ENCODE measurements at places on chromosomes 3 and 15.

- no peak for DNase-seq
These were observed 222.8 kb downstream of the ADAMTS9 start for GRCh38 chr3:64464955-64465354.

- DNase-seq = no peak
These were observed 648 bp downstream of the AMIGO3 start for GRCh38 chr3:49718858-49719213.

DNA sequence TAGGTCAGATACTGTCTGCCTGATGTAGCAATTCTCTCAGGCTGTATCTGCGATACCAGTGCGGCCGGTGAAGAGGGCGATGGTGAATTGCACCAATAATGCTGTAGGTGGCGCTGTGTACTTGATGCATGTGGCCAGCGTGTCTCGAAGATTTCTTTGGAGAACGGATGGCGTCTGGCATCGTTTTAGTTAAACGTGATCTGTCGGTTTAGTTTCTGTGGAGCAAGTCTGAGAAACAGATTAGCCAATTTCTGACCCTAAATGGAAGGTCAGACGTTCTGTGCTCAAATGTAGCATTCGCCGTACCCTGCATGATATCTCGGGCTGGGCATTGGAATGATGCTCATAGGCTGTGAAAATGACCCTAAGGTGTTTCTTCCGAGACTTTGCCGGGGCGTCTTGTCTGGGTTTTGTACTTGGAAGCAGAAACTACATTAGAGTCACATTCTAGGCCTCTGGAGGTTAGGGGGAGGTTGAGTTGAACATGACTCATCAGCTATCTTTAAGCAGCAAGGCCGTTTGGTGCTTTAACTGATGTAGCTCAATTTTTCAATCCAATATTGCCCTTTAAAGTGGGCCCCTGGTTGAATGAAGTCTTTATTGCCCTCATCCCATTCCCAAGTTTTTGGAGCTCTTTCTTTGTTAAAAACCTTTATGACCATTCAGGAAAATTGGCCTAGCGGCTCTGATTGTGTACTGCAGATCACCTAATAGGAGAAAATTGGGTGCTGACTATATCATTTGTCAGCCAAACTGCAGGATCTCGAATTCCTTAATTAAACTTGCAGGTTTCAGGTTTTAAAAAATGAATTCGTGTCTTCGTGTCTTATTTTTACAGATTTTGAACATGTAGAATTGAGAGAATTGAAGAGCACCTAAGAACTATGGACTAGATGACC is 80.0 kb downstream of the SQOR start:
- DNase-seq = no peak

- DNase-seq = no peak
These were observed 14.0 kb downstream of the VGLL4 start for GRCh38 chr3:11629716-11630115.

GRCh38 chr15:29102911-29103823 is 166.5 kb downstream of the NSMCE3 start:
- DNase-seq = no peak

GRCh38 chr15:65939901-65940617 is 70.8 kb downstream of the RAB11A start:
- DNase-seq = no peak

DNA sequence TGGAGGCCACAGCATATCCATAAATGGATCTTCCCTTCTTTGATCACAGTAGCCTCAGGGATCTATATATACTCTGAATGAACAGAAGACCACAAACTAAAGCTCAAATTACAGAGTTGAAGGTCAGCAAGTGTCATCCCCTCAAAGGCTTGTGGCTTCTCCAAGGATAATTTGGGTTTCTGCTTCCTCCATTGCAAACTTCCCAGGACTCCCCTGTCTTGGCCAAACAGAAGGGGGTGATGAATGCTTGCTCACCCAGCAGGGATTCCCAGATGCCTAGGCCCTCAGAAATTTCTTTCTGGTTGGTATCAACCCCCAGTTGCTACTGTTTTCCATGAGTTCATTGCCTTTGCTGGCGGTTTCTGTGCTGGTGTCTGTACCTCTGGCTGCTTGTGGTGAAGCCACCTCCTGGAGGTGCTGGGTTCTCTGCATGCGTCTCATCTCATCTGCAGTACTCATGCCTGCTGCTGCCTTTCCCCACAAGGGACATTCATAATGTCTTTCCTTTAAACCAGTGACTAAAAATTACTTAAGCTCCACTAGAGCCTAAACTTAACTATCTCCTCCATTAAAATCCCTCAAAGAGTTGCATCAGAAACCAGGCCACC is 17.7 kb downstream of the ENTPD3 start:
- no peak for DNase-seq

GRCh38 chr3:66552846-66553245 is 52.0 kb upstream of the LRIG1 start:
- no peak for DNase-seq

GRCh38 chr15:56978898-56979662 is 60.6 kb downstream of the TCF12 start:
- no peak for DNase-seq

GRCh38 chr3:48475188-48475587 is 28.7 kb downstream of the ATRIP start:
- DNase-seq = no peak

GRCh38 chr3:176351408-176351807 is 845.9 kb downstream of the TBL1XR1 start:
- no peak for DNase-seq

- DNase-seq = no peak
These were observed 112.6 kb downstream of the ERC2 start for GRCh38 chr3:56355570-56356185.

DNA sequence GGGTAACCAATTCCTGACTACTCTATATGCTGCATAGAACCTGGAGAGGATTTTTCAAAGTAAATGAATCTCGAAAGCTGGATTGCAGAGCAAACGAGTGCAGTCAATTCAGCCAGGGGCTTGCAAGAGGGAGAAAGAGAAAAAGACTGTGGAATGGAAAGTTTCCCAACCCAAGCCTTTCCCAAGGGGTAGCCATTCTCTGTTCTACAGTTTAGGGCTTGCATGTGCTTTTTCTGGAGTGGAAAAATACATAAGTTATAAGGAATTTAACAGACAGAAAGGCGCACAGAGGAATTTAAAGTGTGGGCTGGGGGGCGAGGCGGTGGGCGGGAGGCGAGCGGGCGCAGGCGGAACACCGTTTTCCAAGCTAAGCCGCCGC is 511 bp upstream of the RARB start:
- DNase-seq = no peak

DNA sequence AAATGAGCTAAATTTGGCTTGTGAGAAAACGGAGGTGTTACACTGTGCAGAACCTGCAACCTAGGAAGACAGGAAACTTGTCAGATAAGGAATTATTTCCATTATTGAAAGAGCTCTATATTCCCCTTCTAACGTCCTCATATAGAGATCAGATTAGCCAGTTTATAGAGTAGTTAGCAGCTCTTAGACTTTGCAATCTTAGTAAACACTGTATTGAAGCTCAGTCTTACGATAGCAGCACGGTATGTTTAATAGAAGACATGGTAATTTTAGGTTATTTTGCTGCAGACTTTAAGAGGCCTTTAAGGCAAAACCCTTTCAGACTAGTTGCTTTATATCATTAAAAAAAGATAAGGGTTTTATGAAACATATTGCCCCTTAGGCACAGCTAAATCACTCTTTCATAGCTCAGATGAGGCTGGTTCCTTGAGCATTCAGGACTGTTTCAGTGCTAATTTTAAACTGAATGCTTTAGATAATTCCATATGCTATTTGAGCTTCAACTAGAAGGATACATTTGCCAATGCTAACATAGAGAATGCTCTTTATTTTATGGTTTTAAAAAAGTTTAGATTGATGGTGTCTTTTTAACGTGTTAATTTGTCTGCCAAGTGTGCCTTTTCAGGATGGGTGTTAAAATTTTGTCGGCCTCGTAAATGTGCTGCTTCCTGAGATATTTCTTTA is 234.3 kb downstream of the PYDC2 start:
- DNase-seq = no peak

- DNase-seq = no peak
These were observed 849 bp upstream of the PRKCD start for GRCh38 chr3:53160061-53160659.

GRCh38 chr15:82943176-82943575 is 9.3 kb downstream of the HOMER2 start:
- no peak for DNase-seq

DNA sequence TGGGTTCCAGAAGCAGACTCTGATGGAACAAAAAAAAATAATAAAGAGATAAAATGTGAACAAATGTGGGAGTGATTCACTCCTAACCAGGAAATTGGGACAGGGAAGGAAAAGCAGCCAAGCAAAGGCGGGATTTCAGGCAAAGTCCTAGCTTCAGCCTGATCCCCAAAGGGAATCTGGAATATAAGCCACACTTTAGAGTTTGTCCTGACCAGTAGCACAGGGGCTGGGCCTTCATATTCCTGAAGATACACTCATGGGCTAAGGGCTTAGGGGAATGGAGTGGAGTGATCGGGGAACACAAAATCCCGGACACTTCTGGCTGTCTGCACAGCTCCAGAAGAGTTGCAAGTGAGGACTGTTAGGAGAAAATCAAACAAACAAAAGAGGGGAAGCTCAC is 135.0 kb upstream of the COL8A1 start:
- no peak for DNase-seq

DNA sequence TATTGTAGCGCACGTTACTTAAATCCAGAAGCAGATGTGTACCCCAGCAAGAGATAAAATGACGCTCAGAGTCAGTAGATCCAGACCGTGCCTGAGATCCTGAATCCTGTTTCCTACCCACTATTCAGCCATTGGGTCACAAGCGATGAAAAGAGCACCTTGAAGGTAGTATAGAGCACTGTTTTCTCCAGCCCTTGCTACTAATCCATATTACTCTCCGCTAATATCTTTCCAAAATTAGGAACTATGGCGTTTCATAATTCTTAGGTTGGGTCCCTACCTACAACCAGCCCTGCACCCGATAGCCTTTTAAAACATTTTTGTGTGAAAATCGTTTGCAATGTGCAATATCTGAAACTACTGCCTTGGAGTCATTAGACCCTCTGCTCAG is 596 bp downstream of the BTD start:
- no peak for DNase-seq

DNA sequence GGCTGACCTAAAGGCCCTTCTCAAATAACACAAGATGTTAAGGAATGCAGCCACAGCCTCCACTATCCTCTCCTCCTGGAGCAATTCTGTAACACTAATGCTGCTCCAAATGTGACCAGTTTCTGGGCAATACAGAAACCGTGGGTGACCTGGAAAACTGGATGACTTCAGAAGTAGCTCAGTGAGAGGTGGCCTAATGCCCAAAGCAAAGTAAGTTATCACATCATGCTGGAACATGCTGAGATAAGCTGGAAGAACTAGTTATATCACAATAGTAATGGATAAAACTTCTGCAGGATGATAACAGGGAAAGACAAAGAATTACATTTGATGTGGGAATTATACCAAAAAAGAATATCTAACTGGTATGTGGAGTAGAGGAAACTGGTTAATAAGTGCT is 72.0 kb downstream of the DHX30 start:
- DNase-seq = no peak

DNA sequence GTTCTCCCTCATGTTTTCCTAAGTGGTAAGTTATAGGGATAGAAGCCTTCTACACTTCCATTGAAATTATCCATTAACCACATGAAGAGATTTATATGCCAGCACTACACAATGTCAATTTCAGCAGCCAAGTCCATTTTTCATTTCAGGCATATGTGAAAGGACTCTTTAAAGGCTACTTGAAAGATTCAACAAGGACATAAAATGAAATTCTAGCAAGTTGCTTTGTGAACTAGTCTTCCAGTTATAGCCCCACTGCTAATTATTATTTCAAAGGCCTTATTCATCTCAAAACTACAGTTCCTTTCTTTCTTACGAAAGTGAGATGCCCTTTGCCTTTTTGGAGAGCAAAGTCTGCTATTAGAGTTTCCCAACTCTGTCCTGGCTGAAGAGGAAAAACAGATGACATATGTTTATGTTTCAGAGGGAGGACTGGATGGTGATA is 66.0 kb upstream of the SLC2A2 start:
- no peak for DNase-seq

- DNase-seq = no peak
These were observed 49.3 kb downstream of the ADAMTS9 start for GRCh38 chr3:64638511-64638910.

- no peak for DNase-seq
These were observed 169.9 kb upstream of the CTNNB1 start for GRCh38 chr3:41029356-41029755.

DNA sequence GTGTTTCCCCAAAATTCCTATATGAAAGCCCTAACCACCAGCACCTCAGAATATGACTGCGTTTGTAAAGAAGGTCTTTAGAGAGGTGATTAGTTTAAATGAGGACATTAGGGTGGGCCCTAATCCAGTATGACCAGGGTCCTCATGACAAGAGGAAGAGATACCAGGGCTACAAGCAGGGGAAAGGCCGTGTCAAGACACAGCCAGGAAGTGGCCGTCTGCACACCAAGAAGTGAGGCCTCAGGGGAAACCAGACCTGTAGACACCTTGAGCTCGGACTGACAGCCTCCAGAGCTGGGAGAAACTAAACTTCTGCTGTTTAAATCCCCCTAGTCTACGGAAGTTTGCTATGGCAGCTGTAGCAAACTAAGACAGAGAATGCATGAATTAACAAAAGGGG is 14.2 kb downstream of the KIF7 start:
- no peak for DNase-seq

- no peak for DNase-seq
These were observed 26.8 kb upstream of the SEMA4B start for GRCh38 chr15:90174140-90174875.

GRCh38 chr3:100370756-100371155 is 30.1 kb downstream of the TOMM70 start:
- no peak for DNase-seq

DNA sequence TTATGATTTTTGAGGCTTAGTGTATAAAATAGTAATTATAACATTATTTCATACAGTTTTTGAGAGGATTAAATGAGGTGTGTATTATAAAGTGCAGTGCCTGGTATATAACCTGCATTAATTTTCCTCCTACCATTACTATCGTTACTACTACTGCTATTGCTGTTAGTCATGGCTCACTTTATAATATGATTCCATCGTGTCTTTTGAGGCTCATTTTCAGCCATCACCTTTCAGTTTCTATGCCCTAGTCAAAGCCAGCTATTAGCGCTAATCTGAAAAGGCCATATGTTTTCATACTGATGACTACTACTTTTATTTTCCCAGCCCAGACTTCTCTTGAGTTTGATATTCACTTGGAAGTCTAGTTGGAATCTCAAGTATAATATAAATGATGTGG is 5.5 kb downstream of the MEF2A start:
- no peak for DNase-seq

- DNase-seq = no peak
These were observed 14.6 kb downstream of the HEMK1 start for GRCh38 chr3:50583897-50584296.

DNA sequence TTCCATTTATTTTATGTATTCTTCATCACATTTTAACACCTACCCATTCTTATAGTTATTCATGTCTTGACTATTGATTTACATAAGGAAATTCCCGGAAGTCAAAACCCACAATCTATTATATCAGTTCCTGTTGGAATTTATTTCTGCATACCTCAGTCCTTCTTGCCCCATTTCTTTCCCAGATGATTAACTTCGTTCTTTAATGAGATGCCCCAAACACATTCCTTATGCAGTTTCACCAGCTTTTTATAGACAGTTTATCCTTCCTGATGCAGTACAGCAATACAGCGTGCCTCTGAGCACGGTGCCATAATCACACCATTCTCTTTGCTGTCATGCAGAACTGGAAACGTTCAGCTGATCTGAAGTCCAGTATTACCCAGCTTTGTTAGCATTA is 175.8 kb upstream of the NANOGP8 start:
- no peak for DNase-seq

GRCh38 chr15:82681371-82681770 is 28.3 kb downstream of the AP3B2 start:
- DNase-seq = no peak
